GM23338 (cell line): ENCODE measurements at places on chromosomes 2 and 18. TPM values are rescaled to one million over a fixed set of nuclear protein-coding genes. Genes with fewer than 3 reads are reported as not detected.

Gene IL36RN
- total RNA-seq, result not detected in 2 replicates

Gene KIF1A
- 183 and 214 TPM in 2 replicates for total RNA-seq

Gene PSMA8
- total RNA-seq, result not detected in 2 replicates

Gene HJURP
- total RNA-seq, result 49.2 and 54.8 TPM in 2 replicates

Gene FOXI3
- total RNA-seq, result 11.8 and 13.3 TPM in 2 replicates

Gene CCDC74B
- total RNA-seq, result 22.1 and 34.5 TPM in 2 replicates

Gene GKN1
- not detected in 2 replicates for total RNA-seq

Gene FECH
- total RNA-seq, result 23.5 and 35.5 TPM in 2 replicates

Gene SKOR2
- total RNA-seq, result 0.42 TPM in 1 of 2 replicates, not detected in the other

Gene MORN2
- total RNA-seq, result 5.9 and 7.6 TPM in 2 replicates

Gene NMUR1
- total RNA-seq, result 0.31 and 0.59 TPM in 2 replicates

Gene TXNDC2
- not detected in 2 replicates for total RNA-seq

Gene RAX
- 0.03 and 0.08 TPM in 2 replicates for total RNA-seq

Gene CCDC102B
- 0.16 and 1.3 TPM in 2 replicates for total RNA-seq

Gene RASGRP3
- 0.69 TPM in 1 of 2 replicates, not detected in the other for total RNA-seq

Gene HOXD10
- not detected in 2 replicates for total RNA-seq

Gene L3MBTL4
- 0.85 and 2.8 TPM in 2 replicates for total RNA-seq

Gene HTRA2
- 17.2 and 19.7 TPM in 2 replicates for total RNA-seq

Gene KIAA2012
- 0.03 TPM in 1 of 2 replicates, not detected in the other for total RNA-seq

Gene AMMECR1L
- total RNA-seq, result 17.7 and 20.5 TPM in 2 replicates

Gene ADD2
- total RNA-seq, result 138 and 223 TPM in 2 replicates

Gene ZSWIM2
- not detected in 2 replicates for total RNA-seq

Gene GRHL1
- 2.5 and 4.2 TPM in 2 replicates for total RNA-seq

Gene SLC19A3
- total RNA-seq, result 9.1 and 12.0 TPM in 2 replicates

Gene NAT8
- total RNA-seq, result not detected in 2 replicates

Gene GALR1
- 0.74 and 1.1 TPM in 2 replicates for total RNA-seq

Gene IL1B
- total RNA-seq, result not detected in 2 replicates

Gene SEC11C
- 31.7 and 44.3 TPM in 2 replicates for total RNA-seq

Gene SLC4A3
- 5.6 and 6.8 TPM in 2 replicates for total RNA-seq

Gene NRP2
- total RNA-seq, result 17.4 and 22.0 TPM in 2 replicates

Gene SPP2
- total RNA-seq, result not detected in 2 replicates

Gene CASP10
- 2.9 and 3.5 TPM in 2 replicates for total RNA-seq

Gene DCC
- total RNA-seq, result 0.70 and 0.73 TPM in 2 replicates

Gene MAPK4
- 4.4 and 8.5 TPM in 2 replicates for total RNA-seq

Gene EFEMP1
- 20.2 and 22.5 TPM in 2 replicates for total RNA-seq

Gene NDUFB3
- total RNA-seq, result 34.3 and 35.6 TPM in 2 replicates

Gene LAMA3
- total RNA-seq, result 2.6 and 4.9 TPM in 2 replicates

Gene METAP1D
- total RNA-seq, result 15.5 and 19.4 TPM in 2 replicates

Gene FHOD3
- 7.1 and 8.7 TPM in 2 replicates for total RNA-seq

Gene LDLRAD4
- total RNA-seq, result 1.0 and 1.9 TPM in 2 replicates

Gene EDAR
- total RNA-seq, result not detected in 2 replicates

Gene GAD1
- total RNA-seq, result 0.17 and 0.47 TPM in 2 replicates

Gene UNC80
- total RNA-seq, result 0.47 and 1.5 TPM in 2 replicates

Gene B3GNT7
- total RNA-seq, result 78.1 and 89.4 TPM in 2 replicates

Gene KIAA1328
- 8.4 and 8.6 TPM in 2 replicates for total RNA-seq

Gene HPCAL1
- 14.8 and 25.4 TPM in 2 replicates for total RNA-seq

Gene CYBRD1
- total RNA-seq, result 5.3 and 8.2 TPM in 2 replicates
